Progenitor cell of endocrine pancreas (in vitro differentiated cells): ENCODE measurements at places on chromosomes 4 and X.

- no peak for DNase-seq
Observed at GRCh38 chr4:184188443-184189400, 29.0 kb downstream of the ENPP6 start.

DNA sequence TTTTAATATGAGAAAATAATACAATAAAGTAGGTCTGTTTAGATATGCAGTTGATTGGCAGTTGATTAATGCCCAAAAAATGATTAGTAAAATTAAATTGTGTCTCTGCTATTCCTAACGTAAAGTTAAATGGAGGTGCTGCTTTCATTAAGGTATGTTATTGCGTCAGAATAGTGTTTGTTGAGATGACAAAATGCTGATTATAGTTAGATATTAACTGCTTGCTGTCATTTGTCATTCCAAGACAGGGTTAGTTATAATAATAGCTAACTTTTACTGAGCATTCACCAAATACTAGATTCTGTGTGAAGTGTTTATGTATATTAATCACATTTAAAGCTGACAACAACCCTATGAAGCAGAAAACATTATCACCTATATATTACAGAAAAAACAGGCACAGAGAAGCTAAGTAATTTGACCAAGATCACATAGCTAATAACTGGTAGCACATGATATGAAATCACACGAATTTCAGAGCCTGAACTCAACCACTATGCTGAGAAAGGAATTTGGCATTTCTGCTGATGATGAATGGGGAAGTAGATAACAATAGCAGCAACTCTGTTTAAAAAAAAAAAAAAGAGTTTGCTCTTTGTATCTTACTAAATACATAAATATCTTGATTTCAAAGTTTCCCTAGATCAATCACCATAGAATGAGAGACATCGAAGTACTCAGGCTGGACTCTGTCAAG, 59.7 kb upstream of the WDR44 start:
- DNase-seq: no peak

DNA sequence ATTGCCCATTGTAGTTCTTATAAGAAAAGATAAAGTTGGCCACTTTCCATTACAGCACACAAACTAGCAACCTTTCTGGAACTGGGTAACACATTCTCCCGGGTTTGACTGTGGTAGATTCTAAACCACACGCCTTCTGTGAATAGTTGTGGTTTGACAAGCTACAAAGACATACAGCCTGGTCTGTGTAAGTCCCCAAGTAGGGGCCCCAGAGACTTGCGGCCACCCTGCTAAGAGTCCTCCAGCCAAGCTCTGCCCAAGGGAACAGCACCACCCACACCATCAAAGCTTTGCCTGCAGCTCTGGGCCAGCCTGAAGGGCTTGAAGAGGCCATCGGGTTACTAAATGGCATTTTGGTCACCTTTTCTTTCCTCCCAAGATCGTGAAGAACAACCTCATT, 203.4 kb downstream of the MAML3 start:
- DNase-seq: no peak

DNA sequence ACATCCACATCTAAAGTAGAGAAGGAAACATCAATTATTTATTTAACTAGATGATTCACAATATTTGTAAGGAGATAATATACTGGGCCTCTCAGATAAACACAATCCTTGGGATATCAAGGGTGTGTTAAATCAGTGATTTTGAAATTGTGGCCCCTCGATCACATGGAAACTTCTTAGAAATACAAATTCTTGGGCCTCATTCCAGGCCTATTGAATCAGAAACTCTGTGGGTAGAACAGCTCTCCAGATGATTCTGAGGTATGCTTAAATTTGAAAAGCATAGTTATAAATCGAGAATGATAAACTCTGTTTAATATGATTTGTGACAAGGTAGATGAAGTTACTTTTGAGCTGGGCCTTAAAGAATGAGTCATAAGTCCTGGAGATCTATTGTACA, 64.3 kb upstream of the GPR174 start:
- no peak for DNase-seq

- no peak for DNase-seq
Observed at GRCh38 chr4:22986262-22986661, 293.5 kb downstream of the GBA3 start.

GRCh38 chr4:38695809-38696208, 31.8 kb downstream of the KLF3 start:
- no peak for DNase-seq

- no peak for DNase-seq
Observed at GRCh38 chr4:73340917-73341316, 63.2 kb upstream of the ALB start.

DNA sequence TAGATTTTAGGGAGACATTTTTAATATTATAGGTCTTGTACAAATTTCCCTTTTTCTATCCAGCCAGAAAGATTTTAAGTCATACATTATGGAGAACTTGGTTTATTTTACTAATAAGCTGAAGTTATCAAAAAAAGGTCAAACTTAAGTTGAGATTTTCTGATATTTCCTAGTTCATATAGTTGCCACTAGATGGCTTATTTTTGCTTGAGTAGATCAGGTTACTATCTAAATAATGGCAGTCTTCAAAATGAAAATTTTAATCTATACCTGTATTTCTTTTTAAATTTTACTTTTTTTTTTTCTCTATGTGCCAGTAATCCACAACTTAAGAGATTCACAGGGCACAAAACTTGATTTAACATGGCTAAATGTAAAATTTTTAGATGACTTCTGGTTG, 52.3 kb downstream of the USP9X start:
- no peak for DNase-seq

- DNase-seq: no peak
Observed at GRCh38 chr4:129344058-129344457, 248.1 kb downstream of the C4orf33 start.

DNA sequence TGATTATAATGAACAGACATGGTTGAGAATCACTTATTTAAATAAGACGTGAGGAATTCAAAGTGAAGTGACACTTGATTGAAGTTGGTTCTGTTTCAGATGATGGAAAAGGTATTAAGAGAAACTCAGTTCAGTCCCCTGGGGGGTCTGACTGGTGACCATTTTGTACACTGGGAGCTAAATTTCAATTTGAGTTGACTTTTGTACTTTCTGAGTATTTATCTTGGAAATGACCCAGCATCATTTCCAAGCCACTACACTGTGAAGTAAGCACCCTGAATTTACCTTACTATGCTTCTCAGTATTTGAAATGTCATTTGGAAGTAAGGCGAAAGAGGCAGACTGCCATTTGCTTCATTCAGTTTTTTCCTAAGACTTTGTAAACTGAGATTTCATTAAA, 73.4 kb downstream of the CNOT6L start:
- no peak for DNase-seq

DNA sequence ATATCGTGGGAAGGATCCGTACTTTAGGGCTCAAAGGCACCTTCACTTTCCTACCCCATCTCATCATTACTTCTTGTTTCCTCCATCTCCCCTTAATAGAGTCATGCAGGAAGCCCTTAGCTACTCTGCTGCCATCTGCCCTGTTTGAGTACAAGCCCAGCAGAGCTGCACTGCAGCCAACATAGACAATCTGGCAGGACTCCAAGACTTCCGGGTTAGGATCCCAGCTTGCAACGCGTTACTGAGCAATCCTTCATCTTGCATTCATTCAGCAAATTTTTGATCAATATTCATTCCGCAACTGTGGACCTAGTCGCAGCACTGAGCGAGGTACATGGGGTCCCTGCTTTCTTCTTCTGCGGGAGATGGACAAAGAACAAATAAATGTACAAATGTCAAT, 344.9 kb downstream of the BCOR start:
- DNase-seq: no peak

DNA sequence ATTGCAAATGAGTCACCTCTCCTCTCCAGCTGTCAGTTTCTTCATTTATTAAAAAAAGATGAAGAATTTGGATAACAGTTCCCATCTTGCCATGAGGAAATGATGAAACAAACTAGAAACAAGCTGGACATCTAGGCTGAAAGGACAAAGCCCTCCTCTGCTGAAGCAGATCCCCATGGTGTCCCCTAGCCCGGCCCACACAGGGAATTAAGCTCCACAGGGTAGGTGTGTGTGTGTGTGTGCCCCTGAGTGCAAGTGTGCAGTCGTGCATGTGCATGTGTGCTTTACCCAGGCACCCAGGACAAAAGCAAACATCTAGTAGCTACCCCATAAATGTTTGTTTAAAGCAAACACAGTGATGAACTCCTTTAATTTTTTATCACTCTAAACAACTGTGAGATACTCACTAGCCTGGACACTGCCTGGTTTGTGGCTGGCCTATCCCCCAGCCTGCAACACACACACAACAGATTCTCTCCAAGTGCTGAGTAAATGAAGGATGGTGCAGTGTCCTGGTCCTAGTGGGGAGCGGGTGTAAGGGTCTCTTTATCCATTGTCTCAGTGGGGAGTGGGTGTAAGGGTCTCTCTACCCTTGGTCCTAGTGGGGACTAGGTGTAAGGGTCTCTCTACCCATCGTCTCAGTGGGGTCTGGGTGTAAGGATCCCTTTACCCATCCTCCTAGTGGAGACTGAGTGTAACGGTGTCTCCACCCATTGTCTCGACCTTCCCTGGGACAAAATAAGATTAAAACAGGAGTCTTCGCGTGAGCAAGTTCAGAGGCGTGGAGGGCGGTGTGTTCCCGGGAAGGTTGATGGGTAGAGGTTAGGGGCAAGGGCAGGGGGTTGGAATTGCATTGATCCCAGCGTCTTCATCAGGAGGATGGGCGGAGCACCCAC, 688 bp upstream of the EVC start:
- DNase-seq: no peak

GRCh38 chr4:105306820-105307219, 160.1 kb downstream of the TET2 start:
- no peak for DNase-seq

GRCh38 chr4:110415041-110415440, 60.9 kb upstream of the ENPEP start:
- DNase-seq: no peak

GRCh38 chrX:21747558-21747957, 10.4 kb downstream of the SMPX start:
- DNase-seq: no peak

GRCh38 chr4:150960818-150961217, 54.3 kb downstream of the LRBA start:
- no peak for DNase-seq

DNA sequence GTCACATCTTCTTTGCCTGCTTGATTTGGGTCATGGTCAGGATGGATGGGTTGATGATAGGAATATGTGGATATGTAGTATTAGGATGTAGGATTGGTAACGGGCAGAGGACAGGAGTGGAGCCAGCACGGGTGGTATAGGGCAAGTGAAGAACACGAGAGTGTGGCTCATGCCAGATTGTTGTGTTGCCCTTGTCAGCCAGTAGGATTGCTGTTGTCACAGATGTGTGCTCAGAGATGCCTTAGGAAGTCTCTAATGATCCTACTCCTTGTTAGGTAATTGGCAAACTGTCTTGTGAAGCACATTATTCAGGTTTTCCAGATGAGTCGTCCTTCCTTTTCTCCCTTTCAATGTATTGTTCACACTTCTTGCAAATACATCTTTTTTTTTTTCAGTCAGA, 5.5 kb downstream of the ATP10D start:
- no peak for DNase-seq

GRCh38 chr4:114265342-114265741, 285.9 kb upstream of the ARSJ start:
- no peak for DNase-seq

- no peak for DNase-seq
Observed at GRCh38 chrX:111914398-111915090, 38.6 kb downstream of the TRPC5OS start.

- no peak for DNase-seq
Observed at GRCh38 chr4:20126906-20127305, 124.8 kb upstream of the SLIT2 start.

DNA sequence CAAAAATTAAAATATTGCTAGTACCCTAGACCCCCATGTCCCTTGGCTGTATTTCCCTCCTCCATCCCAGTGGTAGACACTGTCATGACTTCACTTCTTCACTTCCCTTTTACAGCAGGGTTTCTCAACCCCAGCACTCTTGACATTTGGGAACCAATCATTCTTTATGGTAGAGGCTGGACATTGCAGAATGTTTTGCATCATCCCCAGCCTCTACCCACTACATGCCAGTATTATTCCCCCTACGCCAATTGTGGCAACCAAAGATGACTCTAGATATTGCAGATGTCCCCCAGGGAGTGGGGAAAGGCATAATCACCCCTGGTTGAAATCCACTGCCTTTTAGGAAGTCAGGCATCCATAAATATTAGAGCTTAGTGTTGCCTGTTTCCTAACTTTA, 138.6 kb downstream of the AMELX start:
- DNase-seq: no peak

DNA sequence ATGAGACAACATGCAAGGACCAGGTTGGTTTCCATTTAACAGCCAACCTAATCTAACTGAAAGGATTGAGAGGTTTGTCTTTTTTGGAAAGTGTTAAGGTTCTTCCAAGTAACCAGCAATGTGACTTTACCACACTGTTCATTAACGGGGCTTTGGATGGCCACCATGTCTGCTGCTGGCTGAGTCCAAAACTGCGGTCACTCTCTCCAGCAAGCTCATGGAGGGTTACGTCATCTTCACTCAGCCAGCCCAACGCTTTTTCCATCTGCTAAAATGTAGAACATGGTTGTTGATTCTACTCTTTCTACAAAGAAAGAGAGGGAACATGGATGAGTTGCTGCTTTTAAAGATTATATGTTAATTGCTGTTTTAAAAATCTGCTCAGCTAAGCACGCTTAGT, 11.0 kb downstream of the PKD2 start:
- no peak for DNase-seq

DNA sequence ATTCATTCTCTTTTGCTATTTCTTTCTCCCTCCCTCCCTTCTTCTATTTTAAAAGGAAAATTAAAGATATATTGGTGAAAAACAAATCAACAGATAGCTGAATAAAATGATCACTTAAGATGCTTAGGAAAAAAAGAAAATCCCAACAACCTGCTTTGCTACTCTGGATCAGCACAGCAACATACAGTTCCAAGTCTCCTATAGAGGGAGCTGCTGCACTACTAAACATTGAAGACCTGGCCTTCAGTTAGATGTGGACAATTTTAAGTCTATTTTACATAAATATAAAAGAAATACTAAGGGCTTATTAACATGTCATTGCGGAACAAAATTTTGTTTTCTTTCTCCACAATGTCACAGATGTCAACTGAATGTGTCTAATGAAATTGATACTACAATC, 226.4 kb downstream of the MAGEB5 start:
- DNase-seq: no peak

- DNase-seq: no peak
Observed at GRCh38 chr4:122584519-122584918, 36.3 kb downstream of the IL21 start.

- no peak for DNase-seq
Observed at GRCh38 chrX:38651625-38652601, 90.6 kb downstream of the TSPAN7 start.

- no peak for DNase-seq
Observed at GRCh38 chr4:173009129-173009823, 159.3 kb upstream of the GALNT7 start.

- DNase-seq: no peak
Observed at GRCh38 chr4:138034871-138035270, 207.3 kb downstream of the SLC7A11 start.

- no peak for DNase-seq
Observed at GRCh38 chr4:150155391-150155790, 77.1 kb downstream of the DCLK2 start.
